Activated CD4-positive, alpha-beta T cell treated with anti-CD3 and anti-CD28 coated beads, Interleukin-2, amount 50 U/mL, for 48 hours (primary cell): ENCODE measurements at places on chromosomes 4 and X.

DNA sequence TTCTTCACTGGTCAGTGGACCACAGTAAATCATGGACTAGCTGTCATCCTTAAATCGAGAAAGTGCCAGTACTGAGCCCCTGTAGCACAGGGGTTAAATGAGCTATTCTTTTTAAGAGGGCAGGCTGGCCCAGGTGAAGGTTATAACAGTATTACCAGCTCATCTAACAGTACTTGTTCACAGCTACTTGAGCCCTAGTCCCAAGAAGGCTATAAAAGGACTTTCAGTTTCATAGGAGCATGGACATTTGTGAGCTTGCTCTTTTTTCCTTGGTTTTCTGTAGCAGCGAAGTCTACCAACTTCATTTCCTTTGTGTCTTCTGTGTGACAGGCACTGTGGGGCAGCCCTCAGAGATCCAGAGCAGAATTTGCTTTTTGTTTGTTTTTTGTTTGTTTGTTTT, 61.0 kb downstream of the ARX start:
- no peak for DNase-seq

GRCh38 chr4:156633847-156634246, 337.8 kb downstream of the PDGFC start:
- DNase-seq: no peak

DNA sequence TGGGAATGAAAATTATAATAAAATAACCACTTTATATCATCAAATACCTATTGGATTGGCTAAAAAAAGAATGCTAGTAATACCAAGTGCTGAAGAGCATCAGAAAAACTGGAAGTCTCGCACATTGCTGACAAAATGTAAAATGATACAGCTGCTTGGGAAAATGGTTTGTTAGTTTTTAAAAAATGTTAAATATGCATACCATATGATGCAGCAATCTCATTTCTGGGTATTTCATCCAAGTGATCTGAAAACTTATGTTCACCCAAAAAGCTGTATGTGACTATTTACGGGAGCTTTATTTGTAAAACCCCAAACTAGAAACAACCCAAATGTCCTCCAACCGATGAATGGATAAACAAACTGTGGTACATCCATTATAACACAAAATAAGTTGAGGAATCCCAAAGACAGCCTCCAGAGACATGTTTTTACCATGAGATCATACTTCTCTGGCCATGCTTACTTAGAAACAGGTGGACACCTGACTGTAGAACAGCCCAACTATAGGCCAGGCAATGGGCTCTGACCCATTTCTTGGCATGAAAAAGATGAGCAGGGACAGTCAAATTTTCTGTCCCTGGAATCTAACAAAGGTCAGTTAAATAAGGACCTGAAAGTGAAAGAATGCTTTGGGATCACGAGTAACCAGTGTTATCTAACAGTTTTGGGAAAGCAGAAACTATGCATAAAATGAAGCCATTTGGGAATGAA, 47.5 kb upstream of the FAM120C start:
- no peak for DNase-seq

DNA sequence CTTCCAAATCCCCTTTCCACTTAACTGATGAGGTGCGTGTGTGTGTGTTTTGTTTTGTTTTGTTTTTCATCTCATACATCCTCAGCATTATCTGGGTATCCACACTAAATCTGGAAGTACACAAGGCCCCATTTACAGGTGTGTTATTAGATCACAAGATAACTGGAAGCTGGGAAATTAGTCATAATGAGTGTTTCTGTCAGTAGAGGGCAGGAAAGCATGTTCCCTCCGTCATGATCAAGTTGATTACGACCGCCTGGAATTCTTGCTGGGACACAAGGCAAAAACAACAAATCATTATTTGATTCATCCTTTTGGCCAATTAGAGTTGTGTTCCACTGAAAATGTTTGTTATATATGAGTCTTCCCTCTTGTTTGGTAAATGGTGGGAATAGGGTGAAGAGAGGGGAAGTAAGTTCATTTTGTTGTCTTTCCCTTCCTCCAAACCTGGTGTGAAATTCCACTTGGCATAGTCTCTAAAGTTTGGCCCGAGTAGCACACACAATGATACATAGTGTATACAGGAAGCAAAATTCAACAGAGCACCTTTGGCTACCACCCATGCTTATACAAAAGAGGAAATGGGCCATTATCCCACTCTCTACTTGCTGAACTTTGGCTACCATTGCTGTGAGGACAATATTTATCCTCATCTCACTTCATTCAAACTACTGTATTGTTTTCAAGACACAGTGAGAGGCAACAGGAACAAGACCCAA, 33.3 kb upstream of the TLL1 start:
- no peak for DNase-seq
